Brain pericyte (primary cell): ENCODE measurements at places on chromosomes 7 and 10.

GRCh38 chr10:14518149-14518548 is 187.4 kb upstream of the FRMD4A start:
- no peak for DNase-seq

DNA sequence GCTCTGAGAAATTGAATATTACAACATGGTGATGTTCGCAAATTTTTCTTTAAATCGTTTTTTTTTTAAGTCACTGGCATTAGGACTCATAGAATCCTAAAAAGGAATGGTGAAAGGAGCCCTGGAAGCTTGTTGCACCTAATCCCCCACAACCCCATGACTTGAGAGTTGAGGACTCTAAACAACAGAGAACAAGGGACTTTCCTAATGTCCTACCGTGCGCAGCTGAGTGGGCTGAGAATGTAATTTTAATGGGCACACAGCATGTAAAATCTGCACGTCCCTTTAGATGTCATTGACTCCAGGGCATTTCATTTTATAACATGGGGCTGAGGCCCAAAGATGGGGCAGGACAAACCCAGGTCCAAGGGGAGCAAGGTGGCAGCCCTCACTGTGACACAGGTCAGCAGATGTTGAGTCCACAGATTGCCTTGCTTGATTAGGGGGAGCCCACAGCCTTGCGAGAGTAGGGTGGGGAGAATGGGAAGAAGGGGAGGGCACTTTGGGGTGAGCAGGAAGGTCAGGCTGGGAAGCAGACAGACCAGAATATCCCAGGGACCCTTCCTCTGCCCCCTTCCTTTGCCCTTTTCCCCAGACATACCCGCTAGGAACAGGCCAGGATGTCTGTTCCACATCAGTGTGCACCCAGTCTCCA is 208.4 kb upstream of the ZMIZ1 start:
- DNase-seq = no peak

- no peak for DNase-seq
Observed at GRCh38 chr7:27079234-27079975, 16.4 kb downstream of the HOXA1 start.

GRCh38 chr10:14171336-14171735 is 159.4 kb downstream of the FRMD4A start:
- DNase-seq = no peak

- DNase-seq = no peak
Observed at GRCh38 chr7:99615989-99616358, 772 bp upstream of the ZSCAN25 start.

DNA sequence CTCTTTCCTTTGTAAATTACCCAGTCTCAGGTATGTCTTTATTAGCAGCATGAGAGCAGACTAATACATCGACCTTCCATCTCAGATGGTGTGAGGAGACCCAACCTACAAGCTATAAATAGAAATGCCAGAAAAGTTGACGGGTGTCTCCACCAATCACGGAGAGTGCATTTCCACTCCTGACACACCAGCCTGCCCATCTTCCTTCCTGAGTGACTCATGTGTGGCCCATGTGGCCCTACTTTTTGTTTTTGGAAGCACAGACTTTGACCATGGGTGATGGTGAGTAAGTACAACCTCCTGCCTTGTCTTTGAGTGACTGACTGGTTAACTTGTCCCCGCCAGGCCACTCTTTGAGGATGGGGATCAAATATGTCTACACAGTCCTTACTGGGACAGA is 147.0 kb downstream of the OAT start:
- no peak for DNase-seq

DNA sequence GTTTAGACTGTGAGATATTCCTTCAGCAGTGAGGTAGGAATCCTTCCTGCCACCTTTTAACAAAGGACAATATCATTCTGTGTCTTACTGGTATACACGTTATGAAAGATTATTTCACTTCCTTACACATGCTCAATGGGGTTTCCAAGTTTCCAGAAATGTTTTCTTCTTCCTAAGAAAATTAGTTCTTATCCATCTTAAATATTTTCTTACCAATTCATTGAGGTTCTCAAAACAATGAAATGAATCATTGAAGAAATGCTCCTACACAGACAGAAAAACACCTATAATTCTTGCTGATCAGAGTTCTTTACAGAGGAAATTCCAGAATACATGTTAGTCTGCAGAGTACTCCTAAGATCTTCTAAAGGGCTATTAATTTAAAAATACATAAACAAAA is 51.4 kb upstream of the SEC61G start:
- DNase-seq = no peak

GRCh38 chr7:116772926-116773749 is 89.2 kb upstream of the CAPZA2 start:
- DNase-seq = no peak

DNA sequence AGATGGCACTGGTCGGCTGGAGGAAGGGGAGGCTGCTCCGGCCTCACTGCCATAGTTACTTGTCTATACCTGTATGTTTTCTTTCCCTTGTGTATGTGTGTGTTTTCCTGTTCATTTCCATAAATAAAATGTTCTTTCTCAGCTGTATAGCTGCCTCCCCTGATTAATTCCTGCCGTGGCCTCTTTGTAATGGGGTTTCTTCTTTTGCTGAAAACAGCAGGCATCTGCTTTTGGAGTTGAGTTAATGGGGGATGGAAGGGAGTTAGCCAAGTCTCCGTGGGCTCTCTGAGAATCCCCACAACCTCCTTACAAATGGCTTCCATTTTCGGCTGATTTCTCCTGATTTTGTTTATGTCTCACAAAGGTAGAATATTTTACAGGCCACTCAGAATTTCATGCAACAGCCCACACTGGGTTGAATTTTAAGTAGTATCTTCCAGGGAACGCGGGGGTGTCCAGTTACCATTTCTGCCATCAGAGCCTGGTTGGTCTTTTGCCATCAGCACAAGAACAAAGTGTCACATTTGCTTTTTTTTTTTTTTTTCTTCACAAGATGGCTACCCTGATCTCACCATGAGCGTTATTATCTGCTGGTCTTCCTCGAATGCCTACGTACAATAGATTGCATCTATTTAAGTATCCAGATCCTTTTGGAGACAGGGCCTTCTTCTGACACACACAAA is 88.1 kb upstream of the NRP1 start:
- no peak for DNase-seq

DNA sequence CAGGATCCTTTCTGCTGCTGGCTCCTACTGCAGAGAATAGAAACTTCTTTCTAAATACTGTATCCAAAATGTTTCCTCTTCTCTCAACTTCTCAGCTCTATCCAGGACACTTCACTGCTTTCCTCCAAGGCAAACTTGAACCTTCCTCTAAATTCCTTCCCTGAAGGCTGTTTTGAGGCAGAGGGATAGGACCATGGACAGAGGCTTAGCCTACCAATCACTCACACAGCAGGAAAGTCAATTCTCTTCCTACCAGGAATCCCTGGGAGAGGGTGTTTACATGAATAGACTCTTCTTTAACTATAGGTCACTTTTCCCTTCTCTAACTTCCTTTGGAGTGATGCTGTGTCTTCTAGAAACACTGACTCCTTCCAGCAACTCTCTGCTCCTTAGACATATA is 115.6 kb upstream of the MKLN1 start:
- DNase-seq = no peak

DNA sequence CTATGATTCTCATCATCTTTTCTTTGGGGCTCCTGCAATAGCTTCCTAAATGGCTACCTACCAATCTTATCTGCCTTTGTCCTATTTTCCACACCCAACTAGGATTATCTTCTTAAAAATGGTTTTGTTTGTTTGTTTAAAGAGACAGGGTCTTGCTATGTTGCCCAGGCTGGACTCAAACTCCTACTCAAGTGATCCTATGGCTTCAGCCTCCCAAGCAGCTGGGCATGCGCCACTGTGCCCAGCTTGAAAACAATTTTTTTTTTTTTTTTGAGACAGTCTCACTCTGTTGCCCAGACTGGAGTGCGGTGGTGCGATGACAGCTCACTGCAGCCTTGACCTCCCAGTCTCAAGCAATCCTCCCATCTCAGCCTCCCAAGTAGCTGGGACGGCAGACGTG is 14.9 kb downstream of the DNMBP start:
- no peak for DNase-seq

- DNase-seq = no peak
Observed at GRCh38 chr7:99124751-99125504, 19.0 kb downstream of the SMURF1 start.

DNA sequence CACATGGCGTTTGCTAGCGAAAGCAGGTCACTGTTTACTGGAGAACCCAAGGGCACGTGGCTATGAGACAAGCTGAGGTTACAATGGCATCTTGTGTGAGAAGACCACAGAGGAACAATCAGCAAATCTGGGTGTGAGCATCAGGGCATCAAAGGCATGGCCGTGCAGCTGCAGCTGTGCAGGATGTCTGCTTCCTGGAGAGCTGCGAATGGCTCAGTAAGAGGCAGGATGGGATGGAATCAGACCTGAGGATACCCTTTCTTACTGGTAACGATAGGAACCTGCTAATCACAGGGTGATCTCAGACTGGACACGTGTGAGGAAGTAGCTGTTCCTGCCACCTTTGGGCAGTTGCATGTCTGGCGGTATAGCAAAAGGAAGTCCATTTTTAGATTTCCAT is 119.5 kb downstream of the RNF216 start:
- DNase-seq = no peak

DNA sequence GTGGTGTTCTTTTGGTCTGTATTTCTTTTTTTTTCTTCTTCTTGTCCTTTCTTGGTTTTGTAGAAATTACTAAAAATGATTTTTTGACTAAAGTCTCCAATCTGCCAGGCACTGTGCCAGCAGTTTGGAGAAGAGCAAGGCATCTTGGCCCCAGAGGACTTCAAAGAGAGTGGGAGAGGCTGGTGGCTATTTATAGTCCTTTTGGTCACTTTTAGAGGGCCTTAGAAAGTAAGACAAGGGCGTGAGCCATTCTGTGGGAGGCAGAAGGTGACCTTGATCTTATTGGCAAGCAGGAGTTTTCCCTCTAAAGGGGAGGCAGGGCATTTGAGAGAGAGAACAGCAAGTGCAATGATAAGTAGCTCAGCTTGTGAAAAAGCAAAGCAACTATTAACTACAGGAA is 211.9 kb downstream of the GALNT17 start:
- no peak for DNase-seq

DNA sequence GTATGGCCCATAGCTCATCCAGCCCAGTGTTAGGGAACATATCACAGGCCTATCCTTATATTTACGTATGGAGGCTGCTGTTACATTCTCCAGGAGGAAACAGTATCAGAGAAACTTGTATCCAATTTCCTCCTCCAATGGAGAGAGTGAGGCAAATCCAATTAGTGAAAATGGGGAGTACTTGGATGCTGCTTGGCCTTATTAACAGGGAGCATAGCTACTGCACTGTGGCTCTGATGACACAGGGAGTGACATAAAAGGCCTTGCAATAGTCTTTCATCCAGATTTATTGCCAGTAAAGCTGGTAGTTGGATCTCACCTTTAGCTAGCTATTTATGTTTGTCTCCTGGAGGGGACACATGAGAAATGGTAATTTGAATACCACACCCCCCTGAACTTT is 313.2 kb upstream of the MTPN start:
- no peak for DNase-seq

- DNase-seq = peak; percentile 29
Observed at GRCh38 chr10:90398566-90398965, 459.3 kb downstream of the HTR7 start.

DNA sequence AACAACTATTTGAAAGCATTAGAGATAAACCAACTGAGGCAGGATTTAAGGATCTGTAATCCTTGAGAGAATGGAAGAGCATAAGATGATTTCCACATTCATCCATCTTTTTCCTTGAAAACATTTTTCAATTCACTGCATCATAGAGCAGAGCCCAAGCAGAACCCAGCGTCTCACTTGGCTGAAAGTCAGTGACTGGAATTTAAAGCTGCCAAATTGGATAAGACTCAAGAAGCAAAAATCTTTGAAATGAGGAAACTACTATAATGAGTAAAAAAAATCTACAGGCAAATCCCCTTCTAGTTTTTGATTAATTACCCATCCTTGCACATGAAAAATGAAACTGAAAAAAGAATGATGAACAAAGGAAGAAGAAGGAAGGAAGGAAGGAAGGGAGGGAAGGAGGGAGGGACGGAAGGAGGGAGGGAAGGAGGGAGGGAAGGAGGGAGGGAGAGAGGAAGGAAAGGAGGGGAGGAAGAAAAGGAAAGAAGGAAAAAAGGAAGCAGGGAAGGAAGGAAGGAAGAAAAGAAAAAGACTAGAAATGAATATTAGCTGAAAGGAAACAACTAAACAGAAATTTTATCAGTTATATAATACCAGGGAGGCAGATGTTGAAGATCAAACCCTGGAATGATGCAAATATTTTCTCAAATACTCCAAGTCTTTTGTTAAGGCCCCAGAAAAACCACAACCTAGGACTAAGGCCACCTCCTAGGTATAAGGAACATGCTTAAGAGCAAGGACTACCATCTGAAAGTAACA is 336.3 kb upstream of the MAGI2 start:
- DNase-seq = no peak
